Ascending aorta (tissue), 2 donors: ENCODE measurements at places on chromosomes 4 and X.
A peak's percentile ranks its signal among the peaks of the same experiment; 100 is the strongest.

DNA sequence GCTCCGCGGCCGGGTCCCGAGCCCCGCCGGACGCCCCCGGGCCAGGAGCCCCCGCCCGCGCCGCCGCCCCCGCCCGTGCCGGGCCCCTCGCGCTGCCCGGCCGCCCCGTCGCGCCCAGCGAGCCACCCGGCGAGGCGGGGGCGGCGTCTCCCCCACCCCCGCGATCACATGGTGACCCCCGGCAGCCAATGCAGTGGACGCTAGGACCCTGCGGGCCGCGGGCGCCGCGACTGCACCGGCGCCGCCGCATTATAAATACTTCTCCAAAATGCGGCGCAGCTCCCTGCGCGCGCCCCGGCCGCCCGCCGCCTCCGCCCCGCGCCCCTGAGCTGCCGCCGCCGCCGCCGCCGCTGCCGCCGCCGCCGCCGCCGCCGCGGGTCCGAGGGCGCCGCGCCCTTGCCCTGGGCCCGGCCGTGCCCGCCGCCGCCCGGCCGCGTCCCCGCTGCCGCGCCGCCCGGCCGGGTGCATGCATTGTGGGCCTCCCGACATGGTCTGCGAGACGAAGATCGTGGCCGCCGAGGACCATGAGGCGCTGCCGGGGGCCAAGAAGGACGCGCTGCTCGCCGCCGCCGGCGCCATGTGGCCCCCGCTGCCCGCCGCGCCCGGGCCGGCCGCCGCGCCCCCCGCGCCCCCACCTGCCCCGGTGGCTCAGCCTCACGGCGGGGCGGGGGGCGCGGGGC, at the start of gene NAT8L:
Gene NAT8L (plus strand): TSS at position 282 of the 680 bp plus-strand sequence. CDS start 185 bp downstream, at position 467.
- DNase-seq, result no peak

DNA sequence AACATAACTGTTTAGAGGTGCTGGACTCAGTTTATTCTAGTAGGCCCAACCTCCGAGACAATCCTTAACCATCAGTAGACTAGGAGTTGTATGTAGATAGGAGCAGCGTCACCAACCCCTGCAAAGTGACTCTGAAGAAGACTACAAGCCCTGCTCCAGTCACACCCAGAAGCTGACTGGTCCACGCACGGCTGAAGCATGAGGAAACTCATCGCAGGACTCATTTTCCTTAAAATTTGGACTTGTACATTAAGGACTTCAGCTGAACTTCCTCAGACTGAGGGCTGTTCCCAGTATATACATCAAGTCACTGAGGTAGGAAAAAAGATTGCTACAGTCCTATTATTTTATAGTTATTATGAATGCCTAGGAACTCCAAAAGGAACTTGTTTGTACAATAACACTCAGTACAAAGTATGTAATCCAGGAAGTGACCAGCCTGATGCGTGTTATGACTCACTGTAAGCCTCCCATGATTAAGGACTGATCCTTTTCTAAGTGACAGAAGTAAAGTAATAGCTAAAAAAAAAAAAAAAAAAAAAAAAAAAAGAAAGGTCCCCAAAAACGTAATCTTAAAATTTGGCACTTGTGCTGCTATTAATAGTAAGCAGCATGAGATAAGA, 41.6 kb upstream of the UGT2B7 start:
- no peak for DNase-seq

DNA sequence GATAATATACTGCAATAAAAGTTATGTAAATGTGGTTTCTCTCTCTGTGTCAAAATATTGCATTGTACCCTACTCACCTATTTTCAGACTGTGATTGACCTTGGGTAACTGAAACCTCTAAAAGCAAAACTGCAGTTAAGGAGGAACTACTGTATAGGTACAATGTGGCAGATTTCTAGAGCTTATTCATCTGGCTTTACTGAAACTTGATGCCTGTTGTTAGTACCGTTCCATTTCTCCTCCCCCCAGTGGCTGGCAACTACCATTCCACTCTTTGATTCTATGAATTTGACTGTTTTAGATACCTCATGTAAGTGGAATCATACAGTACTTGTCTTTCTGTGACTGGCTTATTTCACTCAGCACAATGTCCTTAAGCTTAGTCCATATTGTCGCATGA, 61.9 kb downstream of the HOPX start:
- DNase-seq, result no peak

GRCh38 chr4:160709546-160709945, 1454.3 kb downstream of the FSTL5 start:
- no peak for DNase-seq

GRCh38 chr4:93414041-93414550, 414.5 kb upstream of the ATOH1 start:
- DNase-seq, result no peak

- DNase-seq, result no peak
Observed at GRCh38 chr4:181271116-181271640, 972.0 kb upstream of the TENM3 start.

DNA sequence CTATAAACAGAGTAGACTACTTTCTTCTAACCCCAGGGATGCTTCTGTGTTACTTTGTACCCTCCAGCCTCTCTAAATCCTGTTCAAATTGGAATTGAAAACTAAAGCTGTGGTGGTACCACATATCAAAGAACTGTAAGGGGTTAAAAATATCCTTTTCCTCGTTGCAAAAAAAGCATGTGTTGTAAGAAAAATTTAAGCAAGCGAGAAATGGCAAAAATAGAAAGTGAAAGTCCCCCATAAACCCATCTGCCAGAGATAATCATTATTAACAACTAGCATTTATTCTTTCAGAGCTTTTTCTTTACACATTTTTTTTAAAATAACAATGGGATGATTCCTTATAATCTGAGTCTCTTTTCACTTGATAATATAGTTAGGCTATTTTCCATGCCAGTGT, 40.6 kb downstream of the TMEM164 start:
- DNase-seq, result no peak

GRCh38 chr4:8915201-8916200, 43.9 kb upstream of the HMX1 start:
- peak; percentile 52 for DNase-seq
